ENCODE measurements at places on chromosomes 13 and 19. TPM values are rescaled to one million over a fixed set of nuclear protein-coding genes. Genes with fewer than 3 reads are reported as not detected.

GRCh38 chr13:45206340-45206739 is 5.5 kb upstream of the KCTD4 start:
- DNase-seq = peak; percentile 28

The THSD1 gene
- total RNA-seq = 0.58 TPM

DNA sequence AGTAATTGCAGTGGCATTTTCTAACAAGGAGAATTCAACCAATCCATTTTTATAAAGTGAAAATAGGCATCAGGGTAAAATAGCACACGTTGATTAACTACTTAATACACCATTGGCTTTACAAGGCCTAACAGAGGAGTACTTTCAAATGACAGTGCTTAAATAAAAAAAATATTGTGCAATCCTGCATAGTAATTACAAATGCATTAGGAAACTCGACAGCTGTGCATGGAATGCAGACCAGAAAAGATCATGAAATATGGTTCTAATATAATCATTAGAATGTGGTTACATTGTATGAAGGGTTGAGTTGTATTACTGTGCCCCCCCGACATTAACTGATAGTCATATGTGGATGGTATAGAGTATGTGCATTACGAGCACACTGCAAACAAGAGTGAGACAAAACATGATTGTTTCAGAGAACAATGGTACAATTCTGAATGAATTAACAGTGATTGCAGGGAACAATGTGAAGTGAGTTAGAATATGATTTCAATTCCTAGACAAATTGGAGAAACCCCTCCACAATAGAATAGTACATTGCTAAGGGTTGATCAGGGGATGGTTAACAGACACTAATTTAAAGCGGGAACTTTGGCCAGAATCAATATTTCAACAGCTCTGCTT is 270.6 kb downstream of the GPC5 start:
- DNase-seq = no peak

The MEDAG gene
- total RNA-seq = 4.1 TPM

DNA sequence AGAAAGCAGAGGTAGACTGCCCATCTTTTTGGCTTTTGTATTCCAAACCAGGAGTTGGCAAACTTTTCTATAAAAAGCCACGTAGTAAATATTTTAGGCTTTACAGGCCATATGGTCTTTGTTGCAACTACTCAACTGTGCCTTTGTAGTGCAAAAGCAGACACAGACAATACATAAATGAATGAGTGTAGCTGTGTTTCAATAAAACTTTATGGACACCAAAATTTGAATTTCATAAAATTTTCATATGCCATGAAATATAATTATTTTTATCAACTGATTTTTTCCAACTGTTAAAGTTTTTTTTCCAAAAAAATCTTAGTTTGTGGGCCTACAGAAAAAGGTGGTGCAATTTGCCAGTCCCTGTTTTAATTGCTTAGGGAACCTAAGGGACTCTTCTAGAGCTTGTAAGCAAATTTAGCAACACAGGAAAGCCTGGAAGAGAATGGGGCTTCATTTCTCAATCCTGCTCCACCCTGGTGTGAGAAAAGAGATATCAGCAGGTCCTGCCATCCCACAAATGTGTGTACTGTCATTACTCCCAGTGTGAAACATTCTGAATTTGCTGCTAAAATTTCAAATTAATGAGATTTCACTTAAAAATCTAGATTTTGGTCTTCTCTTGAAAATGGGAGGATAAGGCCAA is 194.2 kb downstream of the RGCC start:
- no peak for DNase-seq

The ZNF667 gene
- not detected for total RNA-seq

DNA sequence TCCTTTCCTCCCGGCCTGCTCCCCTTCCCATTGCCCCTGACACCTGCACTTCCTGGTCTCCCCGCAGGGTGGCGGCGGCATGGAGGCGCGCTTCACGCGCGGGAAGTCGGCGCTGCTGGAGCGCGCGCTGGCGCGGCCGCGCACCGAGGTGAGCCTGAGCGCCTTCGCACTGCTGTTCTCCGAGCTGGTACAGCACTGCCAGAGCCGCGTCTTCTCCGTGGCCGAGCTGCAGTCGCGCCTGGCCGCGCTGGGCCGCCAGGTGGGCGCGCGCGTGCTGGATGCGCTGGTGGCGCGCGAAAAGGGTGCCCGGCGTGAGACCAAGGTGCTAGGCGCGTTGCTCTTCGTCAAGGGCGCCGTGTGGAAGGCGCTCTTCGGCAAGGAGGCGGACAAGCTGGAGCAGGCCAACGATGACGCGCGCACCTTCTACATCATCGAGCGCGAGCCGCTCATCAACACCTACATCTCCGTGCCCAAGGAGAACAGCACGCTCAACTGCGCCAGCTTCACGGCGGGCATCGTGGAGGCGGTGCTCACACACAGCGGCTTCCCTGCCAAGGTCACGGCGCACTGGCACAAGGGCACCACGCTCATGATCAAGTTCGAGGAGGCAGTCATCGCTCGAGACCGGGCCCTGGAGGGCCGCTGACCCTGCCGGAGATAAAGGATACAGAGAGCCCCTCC is 1.7 kb downstream of the TRAPPC5 start:
- DNase-seq = no peak

- DNase-seq = peak; percentile 32
Observed at GRCh38 chr19:51687791-51688670, 5.1 kb upstream of the SPACA6 start.

All from stomach (tissue), 19 donors.